ENCODE measurements at places on chromosomes 5 and 9.

DNA sequence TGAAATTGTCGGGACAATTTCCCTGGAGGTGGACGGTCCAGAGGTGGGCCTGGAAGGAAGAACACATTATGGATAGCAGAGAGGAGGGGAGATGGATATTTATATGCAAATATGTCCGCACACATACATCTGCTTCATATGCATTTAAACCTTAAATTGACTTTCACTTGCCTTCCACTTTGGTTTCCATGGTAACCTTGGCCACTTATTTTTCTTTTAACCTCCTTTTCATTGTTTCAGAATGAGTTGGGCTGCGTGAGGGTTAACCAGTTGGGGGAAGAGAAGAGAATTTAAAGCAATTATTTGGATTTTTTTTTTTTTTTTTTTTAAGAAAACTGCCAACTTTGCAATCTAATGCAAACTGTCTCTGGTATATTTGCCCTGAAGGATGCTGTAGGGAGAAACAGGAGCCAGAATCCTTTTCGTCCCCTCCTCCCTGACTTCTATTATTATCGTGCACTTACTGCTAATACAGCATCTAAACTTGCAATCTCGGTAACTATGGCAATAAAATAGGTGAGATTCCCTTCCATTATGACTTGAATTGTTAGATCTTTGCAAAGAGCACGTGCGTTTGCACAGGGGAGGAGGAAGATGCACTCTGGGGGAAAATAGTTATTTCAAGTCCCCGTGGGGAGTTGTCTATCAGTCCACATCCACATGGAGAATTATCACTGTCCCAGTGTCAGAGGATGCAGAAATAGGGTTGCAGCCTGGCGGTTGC is 35.6 kb downstream of the TLR4 start:
- DNase-seq = no peak

DNA sequence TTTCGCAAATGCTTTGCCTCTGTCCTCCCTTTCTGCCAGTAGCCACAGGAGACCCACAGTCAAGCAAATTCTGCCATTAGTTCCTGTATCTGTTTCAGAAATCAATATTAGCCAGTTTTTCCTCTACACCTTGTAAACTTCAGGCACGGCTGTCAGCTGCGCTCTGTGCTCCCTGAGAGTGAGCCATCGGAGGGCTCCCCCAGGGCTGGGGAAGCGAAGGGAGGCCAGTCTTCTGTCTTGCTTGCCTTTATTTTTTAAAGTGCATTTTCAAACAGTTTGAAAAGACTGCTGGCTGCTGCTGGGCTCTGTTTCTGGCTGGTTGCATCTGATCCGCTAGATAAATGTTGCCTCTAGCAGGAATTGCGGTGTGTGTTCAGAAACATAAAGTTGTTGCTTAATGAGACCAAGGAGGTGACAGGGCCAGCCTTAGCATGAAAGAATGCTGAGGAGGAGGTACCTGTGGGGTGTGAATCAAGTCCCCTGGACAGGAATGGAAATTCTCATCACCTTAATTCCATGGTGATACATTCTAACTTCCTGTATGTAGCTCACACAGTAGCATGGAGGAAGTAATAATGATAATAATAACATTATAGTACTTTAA is 421.7 kb upstream of the KIF2A start:
- no peak for DNase-seq

DNA sequence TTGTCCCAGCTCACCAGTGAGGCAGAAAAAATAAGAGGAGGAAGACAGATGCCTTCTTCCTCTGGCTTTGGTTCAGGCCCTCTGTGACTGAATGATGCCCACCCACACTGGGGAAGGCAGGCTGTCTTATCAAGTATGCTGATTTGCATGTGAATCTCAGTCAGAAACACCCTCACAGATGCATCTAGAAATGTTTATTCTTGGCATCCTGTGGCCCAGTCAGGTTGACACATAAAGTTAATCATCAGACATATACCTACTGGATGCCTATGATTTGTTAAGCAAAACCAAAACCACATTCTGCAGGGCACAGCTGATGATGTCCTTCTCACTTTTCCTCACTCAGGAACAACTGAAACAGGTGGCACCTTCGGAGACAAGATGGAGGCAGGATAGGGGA is 243.4 kb upstream of the KCNN2 start:
- no peak for DNase-seq

GRCh38 chr5:22238047-22238446 is 615.1 kb downstream of the CDH12 start:
- no peak for DNase-seq

DNA sequence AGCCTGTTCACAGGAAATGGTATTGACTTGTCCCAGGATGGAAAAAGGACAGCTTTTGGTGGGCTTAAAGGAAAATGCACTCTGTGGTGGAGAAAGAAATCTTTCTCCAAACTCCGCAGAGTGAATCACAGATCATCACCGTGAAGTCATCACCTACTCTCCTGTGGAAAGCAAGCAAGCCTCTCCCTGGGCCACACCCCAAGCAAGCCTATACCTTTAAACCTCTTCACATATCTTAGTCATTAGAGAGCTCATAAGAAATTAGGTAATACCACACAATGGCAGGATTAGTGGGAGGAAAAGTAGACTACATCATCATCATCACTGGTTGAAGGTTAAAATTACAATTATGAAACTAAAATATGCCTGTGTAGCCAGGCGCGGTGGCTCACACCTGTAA is 23.2 kb downstream of the TLE1 start:
- DNase-seq = no peak

GRCh38 chr5:154520861-154521453 is 42.9 kb upstream of the HAND1 start:
- peak; percentile 6 for DNase-seq

DNA sequence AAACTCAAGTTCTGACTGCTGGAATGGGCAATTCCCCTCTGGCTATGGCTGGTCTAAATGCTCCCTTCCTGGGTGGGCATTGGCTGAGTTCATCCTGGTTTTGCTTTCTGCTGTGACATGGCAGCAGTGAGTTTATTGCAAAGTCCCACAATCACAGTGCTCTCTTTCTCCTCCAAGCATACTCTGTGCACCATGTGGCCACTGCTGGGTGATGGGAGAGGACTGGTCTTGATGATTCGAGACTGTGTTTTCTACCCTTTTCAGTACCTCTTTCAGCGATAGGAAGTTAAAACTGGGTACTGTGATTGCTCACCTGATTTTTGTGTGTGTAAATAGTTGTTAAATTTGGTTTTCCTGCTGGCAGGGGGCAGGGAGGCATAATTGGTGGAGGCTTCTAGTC is 49.7 kb downstream of the FER start:
- no peak for DNase-seq

- DNase-seq = no peak
Measured at GRCh38 chr9:125992557-125992956, 245.4 kb downstream of the PBX3 start.

DNA sequence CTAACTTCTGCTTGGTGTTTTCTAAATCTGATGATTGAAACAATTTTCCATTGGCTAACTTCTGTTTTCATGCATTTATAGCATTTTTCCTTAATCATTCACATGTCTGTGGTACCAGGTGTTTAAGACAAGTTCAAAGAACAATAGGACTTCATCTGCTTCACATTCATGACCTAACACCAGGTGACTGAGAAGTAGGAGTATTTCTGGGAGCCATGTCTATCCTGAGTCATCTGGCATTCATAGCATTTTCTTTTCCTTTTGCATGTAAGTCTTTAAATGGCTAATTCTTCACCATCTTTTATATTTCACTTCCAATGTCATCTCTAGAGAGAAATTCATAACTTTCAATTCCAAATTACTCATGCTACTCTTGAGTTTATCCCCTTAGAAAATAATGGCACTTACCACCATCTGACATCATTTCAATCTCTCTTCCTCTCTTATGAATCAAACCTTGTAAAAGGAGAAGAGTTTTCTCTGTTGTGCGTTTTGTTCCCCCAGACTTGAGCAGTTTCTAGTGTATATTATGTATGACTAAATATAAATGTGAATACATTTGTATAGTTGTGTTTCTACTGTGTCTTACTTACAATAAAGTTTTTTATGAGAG is 1196.1 kb upstream of the CDH9 start:
- DNase-seq = no peak

DNA sequence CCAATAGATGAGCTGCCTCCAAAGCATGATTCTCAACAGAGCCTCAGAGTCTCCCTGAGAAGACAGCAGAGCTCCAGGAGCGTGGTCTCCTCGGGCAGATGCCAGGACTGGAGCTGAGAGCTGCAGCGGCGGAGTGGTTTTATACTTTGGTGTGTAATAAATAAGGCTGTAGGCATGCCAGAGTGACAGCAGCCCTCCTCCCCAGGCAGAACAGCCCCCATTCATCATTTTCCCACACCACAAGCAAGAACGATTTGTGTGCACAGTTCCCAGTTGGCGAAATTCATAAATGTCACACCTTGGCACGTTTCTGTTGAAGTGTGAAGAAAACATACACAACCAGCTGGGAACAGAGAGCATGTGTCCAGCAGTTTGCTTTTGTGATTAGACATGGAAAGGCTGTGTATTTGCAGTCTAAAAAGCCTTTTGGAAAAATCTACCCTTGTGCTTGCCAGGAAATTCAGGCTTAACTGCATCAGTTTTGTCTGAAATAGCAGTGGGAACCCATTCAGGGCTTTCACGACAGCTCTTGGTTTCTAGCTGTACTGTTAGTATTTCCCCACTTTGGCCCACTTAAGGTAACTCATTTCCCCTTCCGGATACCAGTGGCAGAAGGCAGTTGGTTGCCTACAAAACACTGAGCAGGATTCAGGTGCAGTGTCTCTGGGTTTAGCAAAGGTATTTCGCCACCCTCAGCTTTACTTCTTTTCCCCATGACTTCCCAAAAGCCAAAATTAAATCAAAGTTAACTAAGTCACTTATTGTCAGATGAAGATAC is at the start of gene C1QTNF3:
Gene C1QTNF3 (minus strand): TSS at position 115 of the 778 bp plus-strand sequence. CDS start 88 bp downstream, at position 27.
- no peak for DNase-seq

GRCh38 chr9:95242613-95243012 is 74.9 kb downstream of the FANCC start:
- DNase-seq = no peak

- DNase-seq = no peak
Measured at GRCh38 chr9:37769306-37769705, 15.6 kb downstream of the EXOSC3 start.

- no peak for DNase-seq
Measured at GRCh38 chr5:10140195-10140973, 109.3 kb downstream of the ATPSCKMT start.

- no peak for DNase-seq
Measured at GRCh38 chr5:146399481-146399880, 47.7 kb upstream of the TCERG1 start.

- no peak for DNase-seq
Measured at GRCh38 chr5:179278546-179278945, 66.7 kb downstream of the ADAMTS2 start.

DNA sequence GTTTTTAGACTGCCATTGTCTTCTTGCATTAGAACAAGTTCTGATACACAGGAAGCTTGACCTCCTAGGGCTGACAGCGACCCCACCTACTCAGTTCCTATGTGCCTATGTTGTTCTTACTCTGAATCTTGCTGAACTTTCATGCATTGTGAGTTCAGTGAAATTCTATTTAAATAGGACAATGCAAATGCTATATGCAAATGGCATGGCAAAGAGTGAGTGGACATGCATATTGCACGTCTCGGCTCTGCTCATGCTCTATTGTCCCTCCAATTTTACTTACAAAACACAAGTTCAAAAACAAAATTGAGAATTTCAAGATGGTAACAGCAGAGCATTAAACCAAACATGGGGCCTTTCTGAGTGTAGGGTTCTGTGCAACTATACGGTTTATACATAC is 5.3 kb upstream of the DCP2 start:
- no peak for DNase-seq

All from CD4-positive, alpha-beta T cell treated with Interleukin-4 for 4 hours (primary cell).